ENCODE measurements at places on chromosomes 6 and 20.

- DNase-seq = no peak
These were observed 397.2 kb downstream of the BCKDHB start for GRCh38 chr6:80503660-80504059.

GRCh38 chr6:51927450-51927849 is 160.0 kb downstream of the PKHD1 start:
- DNase-seq = no peak

DNA sequence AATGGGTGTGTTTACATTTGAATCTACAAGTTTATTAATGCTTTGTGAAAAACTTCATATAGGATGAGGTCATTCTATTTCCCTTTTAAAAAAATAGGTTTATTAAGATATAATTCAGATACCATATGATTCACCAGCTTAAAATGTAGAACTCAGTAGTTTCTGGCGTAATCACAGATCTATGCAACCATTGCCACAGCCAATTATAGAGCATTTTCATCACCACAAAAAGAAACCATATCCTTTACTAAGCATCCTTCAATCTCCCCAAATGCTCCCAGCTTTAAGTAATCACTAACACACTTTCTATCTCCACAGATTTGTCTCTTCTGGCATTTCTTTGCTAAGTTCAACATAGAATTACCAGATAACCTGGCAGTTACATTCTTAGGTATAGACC is 137.2 kb downstream of the PTPRT start:
- DNase-seq = no peak

DNA sequence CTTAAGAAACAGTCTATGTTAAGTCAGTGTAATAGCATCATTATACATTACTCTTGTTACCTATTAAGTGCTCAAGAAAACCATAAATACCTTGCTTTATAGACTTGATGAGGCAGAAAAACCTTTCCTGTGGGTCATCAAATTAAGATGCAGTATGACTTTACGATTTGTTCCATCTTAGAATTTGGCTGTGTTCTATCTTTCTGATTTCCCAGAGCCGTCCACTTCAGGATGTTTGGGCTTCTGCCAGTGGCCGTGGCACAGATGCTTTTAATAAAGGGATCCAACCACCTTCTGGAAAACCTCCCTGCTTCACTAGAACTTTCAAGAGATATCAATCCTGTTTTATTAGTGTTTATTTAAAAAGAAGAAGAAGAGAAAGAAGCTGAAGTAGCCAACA is 71.2 kb downstream of the PDE7B start:
- DNase-seq = no peak

- DNase-seq = no peak
These were observed 5.6 kb downstream of the SPATA2 start for GRCh38 chr20:49909499-49910339.

DNA sequence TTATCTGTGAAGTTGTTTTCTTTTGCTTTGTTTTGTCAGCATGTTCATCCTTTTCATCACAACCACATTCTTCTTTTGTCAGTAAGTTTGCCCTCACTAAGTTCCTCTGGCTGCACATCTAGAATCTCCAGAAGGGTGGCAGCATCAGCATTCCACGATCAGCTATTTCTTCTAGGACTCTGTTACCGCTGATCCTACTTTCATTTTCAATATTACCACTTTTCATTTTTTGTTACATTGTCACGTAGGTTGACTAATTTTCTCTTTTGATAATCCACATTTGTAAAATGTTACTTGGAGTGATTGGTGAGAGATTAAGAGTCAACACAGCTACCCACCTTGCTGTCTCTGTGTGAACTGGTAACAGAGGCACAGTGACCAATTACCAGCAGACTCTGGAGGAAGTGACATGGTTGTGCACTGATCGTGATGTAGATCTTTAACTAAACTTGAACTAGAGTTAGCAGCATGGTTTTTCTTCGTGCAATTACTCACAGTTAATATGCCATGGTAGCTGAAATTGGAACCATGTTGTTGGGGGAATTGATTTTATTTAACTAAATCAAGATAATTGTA is 307.9 kb upstream of the SLC35B3 start:
- no peak for DNase-seq

DNA sequence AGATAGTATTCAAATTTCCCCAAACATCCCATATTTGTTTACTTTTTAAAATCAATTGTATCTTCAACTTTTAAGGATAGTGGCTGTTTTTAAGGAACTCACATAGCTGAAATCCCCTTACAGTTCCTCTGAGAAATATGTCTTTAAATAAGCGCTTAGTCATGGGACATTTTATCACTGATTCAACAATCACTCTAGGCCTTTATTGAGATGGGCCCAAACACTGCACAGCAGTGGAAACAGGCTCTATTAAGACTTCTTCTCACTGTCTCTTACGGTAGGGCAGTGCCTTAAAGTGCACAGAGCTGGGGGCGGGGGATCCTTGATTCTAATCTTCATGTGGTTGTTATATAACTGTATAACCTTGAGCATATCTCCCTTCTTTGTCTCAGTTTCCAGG is 59.8 kb upstream of the RREB1 start:
- DNase-seq = no peak

DNA sequence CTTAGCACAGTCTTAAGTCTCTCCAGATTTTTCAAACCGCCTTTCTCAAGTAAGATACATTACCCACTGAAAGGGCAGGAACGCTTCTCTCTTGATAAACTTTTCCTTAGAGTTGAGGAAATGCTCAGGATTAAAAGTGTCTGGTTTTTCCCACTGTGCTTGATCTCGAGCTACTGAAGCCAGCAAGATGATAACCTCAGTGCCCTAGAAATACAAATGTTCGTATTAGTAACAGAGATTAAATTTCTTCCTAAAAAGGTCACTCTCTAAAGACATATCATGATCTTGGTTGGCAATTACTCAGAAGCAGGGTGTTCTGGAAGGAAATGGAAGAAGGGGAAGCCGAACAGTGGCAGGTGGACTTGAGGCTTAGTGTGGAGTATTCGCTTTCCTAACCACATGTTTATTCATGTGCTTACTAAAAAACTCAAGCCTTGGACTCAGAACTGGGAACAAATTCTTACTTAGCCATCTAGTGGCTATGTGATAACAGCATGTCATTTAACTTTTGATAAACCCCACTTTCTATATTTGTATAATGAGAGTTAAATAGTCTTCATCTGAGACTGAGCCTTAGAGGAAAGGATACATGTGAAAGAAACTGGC is 20.1 kb downstream of the C6orf141 start:
- no peak for DNase-seq

Measured in stimulated activated CD4-positive, alpha-beta T cell treated with anti-CD3 and anti-CD28 coated beads, Interleukin-1b, Interleukin-23, amount 100 ng/mL, for 1 hour (primary cell).